ENCODE measurements at places on chromosomes 5 and 9.

DNA sequence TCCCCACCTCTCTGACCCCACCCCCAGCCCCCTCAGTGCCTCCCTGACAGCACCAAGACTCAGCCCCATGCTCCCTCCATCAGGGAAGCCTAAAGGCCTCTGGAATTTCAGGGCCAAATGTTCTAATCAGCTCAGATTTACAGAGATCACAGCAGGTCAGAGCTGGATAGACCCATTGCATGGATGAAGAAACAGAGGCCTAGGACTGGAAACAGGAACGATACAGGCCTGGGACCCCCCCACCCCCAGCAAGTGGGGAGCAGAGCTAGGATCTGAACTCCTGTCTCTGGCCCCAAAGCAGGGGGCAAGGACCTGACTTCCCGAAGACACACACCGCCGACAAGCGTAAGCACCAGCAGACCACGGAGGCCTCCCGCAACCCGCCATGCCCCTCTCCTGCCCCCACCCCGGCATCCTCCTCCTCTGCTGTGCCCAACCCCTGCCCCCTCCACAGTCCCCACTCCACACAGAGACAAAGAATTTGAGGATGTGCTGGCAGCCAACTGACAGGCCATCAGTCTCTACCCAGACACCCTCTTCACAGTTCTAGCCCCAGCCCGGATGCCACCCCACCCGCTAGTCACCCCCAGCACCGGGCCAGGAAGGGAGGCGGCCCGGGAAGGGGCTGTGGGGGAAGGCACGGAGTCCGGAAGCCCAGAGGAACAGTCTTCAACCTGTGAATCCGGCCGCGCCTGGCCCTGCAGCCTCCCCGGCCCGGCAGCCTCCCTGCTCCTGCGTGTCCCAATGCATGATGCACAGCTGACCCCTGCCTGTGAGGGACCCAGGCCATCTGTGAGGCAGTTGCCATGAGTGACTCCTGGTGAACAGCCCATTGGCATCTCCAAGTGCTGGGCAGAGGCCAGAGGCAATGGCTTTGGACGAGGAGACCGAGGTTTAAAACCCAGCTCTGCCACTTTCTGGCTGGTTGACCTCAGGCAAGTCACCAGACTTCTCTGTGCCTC lies 31.3 kb downstream of the NDUFA8 start:
- no peak for DNase-seq

DNA sequence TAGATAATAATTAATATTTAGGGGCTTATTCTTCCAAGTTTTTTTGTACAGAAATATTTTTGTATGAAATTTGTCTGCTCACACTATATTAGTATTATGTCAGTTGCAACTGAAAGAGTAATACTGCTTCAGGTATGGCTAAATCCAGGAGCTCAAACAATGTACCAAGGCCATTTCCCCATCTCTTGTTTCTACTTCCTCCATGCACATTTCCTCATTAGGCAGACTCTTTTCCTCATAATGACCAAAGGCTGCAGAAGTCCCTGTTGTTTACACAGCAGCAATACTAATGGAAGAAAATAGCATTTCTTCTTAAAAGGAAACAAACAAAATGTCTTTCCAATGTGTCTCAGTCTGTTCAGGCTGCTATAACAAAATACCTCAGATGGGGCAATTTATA lies 9.2 kb upstream of the OTULINL start:
- DNase-seq = no peak

- no peak for DNase-seq
Observed at GRCh38 chr9:106621313-106622163, 241.4 kb upstream of the ZNF462 start.

DNA sequence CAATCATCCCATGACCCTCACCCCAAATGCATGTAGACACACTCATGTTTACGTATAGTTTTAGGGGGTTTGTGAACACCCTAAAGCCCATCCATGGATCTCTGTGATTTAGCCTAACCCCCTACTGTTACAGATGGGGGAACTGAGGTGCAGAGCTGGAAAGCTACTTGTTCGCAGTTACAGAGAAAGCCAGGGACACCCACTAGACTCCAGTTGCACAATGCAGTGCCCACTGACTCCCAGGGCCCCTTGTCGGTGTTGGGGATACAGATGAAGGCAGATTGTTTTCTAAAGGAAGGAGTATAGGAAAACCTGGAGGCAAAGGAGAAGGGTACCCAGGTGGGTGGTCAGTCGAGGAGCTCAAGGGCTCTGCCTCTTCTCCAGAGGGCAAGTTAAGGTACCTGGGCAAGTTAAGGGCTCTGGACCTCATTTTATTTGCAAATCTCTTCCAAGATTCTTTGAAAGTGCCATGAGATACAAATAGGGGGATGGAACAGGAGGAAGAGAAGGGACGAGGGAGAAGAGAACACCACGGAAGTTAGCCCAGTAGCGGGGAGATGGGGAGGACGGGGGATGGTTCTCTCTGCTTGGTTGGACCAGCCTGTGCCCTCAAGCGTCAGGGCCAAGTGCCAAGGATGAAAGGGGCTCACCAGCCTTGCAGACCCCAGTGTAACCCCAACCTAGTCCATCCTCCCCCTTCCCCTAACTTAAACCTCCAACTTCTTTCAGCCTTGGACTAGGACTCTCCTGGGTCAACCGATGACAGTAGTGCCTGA lies 958 bp downstream of the MYOZ3 start:
- DNase-seq = no peak

All from HCT116 (cell line).